ENCODE measurements at places on chromosomes 7 and 10. TPM values are rescaled to one million over a fixed set of nuclear protein-coding genes. Genes with fewer than 3 reads are reported as not detected.

The NIPSNAP2 gene
- total RNA-seq, result 51.5 TPM

DNA sequence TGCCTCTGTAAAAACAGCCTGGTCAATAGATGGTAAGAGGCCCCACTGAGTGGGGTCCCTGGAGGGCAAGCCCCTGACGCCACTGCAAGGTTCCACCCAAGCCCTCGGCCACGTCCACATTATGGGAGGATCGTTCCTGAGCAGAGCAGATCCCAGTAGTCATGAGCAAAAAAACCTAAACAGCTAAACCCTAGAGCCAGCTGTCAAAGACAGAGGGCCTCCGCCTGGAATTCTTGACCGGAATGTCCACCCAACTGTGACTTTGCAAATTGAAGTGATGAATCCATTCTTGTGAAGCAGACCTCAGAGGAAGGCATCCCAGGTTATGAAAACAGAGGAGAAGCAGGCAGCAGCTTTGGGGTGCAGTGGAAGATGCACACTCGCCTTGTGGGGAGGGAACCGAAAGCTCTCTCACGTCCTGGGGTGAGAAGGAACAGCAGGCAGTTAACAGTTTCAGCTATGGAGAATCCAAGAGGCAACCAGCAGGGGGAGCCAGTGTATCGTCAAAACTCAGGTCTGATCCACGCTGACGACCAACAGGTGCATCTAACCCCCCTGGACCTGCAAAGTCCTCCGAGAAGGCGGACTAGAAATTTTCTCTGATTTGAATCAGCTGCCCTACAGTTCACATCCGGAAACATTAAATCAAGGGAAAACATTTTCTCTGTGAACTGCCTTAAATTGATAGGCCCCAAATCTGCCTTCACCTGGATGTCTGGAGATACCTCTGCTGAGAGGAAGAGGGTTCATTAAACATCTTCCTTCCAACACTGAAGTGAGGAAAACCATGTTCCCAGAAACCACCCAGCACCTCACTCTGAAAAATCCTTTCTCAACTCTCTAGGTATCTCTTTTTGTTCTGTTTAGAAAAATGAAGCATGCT is 139.1 kb upstream of the PFKP start:
- no peak overlapping the region for H3K27ac ChIP-seq
- H3K4me3 ChIP-seq, result no peak overlapping the region
- no peaks in the 10 kb centered on the region for H3K4me1 ChIP-seq
- H3K27me3 ChIP-seq, result no peaks in the 10 kb centered on the region
- no peaks in the 10 kb centered on the region for H3K36me3 ChIP-seq

- no peak overlapping the region for H3K27ac ChIP-seq
- H3K27me3 ChIP-seq, result no peaks in the 10 kb centered on the region
- peaks cover 28% of the 10 kb centered on the region for H3K4me1 ChIP-seq
- H3K36me3 ChIP-seq, result no peaks in the 10 kb centered on the region
- no peak overlapping the region for H3K4me3 ChIP-seq
Observed at GRCh38 chr10:124074501-124075109, 18.8 kb downstream of the CHST15 start.

DNA sequence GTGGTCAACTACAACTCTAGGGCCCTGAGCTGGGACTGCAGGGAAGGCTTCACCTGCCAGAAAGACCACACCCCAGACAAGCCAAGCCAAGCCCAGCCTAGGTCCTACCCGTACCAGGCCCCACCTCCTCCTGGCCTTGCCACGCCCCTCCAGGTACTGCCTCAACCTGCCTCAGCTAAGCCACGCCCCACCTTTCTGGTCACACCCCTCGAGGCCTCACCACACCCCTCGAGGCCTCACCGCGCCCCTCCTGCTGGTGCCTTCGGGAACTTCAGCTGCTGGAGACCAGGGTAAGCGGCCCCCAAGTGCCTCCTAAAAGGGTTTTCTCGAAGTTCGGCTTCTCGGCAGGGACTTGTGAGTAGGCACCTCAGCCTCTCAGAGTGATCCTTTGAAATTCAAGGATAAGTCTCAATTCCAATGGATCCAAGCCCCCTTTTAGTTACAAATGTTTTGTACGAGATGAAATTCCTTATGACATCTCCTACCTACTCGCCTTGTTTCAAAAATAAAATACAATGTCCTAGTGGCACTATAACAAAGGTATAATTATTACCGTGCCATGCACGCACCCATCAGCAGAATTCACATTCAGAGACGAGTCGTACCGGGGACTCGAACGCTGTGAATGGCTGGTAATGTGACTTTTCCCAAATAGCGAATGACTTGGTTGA is 171.2 kb downstream of the ARHGAP21 start:
- no peak overlapping the region for H3K27ac ChIP-seq
- no peaks in the 10 kb centered on the region for H3K36me3 ChIP-seq
- DNase-seq, result no peak
- no peak overlapping the region for H3K4me3 ChIP-seq

- H3K4me1 ChIP-seq, result no peaks in the 10 kb centered on the region
- no peak for DNase-seq
- no peaks in the 10 kb centered on the region for H3K36me3 ChIP-seq
Observed at GRCh38 chr7:105480931-105481330, 41.1 kb downstream of the PUS7 start.

The WDFY4 gene
- 4.2 TPM for total RNA-seq

DNA sequence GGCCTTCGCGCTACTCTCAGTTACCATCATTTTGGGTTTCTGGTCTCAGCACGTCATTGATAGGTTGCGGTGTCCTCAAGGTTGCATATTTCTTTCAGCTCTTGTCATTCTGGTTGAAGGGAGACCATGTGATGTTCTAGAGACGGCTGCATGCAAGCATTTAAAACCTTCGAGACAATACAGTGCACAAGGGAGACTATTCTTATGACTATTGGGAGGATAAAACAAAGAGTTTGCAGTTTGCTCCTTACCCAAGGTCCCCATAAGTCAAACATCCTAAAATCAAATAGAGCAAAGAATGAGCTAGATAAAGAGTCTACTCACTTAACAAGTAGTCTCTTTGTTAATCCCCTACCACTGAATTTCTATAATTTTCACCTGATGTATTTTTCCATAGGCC is 39.1 kb downstream of the NPVF start:
- H3K27me3 ChIP-seq, result no peaks in the 10 kb centered on the region
- H3K36me3 ChIP-seq, result no peaks in the 10 kb centered on the region
- H3K4me3 ChIP-seq, result no peak overlapping the region

The CYP2C19 gene
- total RNA-seq, result not detected

DNA sequence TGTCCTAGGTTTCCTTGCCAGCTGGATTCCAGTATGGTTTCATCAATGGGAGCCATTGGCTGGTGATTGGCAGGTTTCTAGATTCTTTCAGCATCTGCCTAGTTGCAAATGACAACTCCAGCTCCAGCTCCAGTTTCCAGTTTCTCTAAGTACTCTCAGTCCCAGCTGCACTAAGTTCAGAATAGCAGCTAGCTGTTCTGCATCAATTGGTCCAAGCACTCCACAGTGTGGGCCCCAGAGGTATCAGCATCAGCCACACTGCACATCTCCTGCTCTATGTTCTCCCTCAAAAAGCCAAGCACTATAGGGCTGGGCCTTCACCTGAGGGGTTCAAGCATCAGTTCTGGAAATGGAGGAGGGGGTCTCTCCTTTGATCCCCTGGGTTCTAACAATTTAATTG is 143.4 kb downstream of the VPS50 start:
- H3K27ac ChIP-seq, result no peak overlapping the region
- H3K4me3 ChIP-seq, result no peak overlapping the region
- no peaks in the 10 kb centered on the region for H3K36me3 ChIP-seq
- H3K27me3 ChIP-seq, result no peaks in the 10 kb centered on the region
- DNase-seq, result no peak
- no peaks in the 10 kb centered on the region for H3K4me1 ChIP-seq

The ADIRF gene
- 417 TPM for total RNA-seq

- H3K4me1 ChIP-seq, result no peaks in the 10 kb centered on the region
- no peaks in the 10 kb centered on the region for H3K27me3 ChIP-seq
- H3K27ac ChIP-seq, result no peak overlapping the region
- no peak for DNase-seq
- H3K4me3 ChIP-seq, result no peak overlapping the region
Observed at GRCh38 chr10:121088524-121088923, 237.4 kb downstream of the WDR11 start.

- H3K4me1 ChIP-seq, result no peaks in the 10 kb centered on the region
- no peak overlapping the region for H3K4me3 ChIP-seq
- no peak overlapping the region for H3K27ac ChIP-seq
- no peaks in the 10 kb centered on the region for H3K27me3 ChIP-seq
Observed at GRCh38 chr7:116687801-116688201, 15.8 kb downstream of the MET start.

- H3K27me3 ChIP-seq, result no peaks in the 10 kb centered on the region
- H3K4me1 ChIP-seq, result no peaks in the 10 kb centered on the region
- DNase-seq, result no peak
- H3K27ac ChIP-seq, result no peak overlapping the region
Observed at GRCh38 chr7:45048748-45049147, 40.0 kb downstream of the NACAD start.

DNA sequence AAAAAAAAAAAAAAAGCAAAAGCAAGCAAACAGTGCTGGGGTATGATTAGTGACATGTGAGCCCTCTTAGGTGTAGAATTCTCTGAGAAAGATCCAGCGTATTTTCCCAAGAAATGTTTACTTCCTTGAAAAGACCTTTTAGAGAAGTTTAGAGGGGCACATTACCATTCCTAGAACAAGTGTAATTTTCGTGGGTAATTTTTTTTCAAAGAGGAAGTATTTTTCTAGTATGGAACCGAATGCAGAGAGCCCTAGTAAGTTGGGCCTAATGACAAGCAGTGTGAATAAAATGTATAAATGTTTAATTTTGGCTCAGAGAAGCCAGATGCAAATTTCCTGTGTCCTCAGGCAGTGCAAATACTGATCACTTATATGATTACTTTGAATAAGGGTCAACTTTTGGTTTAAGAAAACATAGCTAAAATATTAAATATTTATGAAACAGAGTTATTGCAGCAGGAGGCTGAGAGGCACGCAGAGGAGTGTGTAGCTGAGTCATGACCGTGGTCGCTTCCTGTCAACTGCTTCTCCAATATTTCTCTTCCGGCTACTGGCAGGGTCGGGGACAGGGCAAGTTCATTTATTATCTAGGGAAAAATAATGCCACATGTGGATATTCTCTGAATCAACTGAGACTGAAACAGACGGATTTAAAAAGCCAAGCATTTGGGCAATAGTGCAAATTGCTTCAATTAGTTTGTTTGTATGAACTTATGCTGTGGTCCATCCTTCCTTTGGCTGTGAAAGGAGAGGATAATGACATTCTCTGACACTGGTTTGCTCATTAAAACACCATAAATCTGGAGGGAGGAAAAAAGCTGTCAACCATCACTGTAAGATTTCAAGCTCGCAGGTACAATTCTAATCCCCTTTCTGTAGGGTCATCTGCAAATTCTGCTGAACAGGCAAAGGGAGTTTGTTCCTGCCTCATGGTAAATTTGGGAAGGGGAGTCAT is 495.2 kb downstream of the GLRX3 start:
- H3K27me3 ChIP-seq, result no peaks in the 10 kb centered on the region
- no peaks in the 10 kb centered on the region for H3K4me1 ChIP-seq
- no peak for DNase-seq

GRCh38 chr7:81685270-81685868 is 84.5 kb downstream of the HGF start:
- H3K4me1 ChIP-seq, result no peaks in the 10 kb centered on the region
- H3K27me3 ChIP-seq, result no peaks in the 10 kb centered on the region
- no peaks in the 10 kb centered on the region for H3K36me3 ChIP-seq
- no peak for DNase-seq
- H3K27ac ChIP-seq, result no peak overlapping the region

DNA sequence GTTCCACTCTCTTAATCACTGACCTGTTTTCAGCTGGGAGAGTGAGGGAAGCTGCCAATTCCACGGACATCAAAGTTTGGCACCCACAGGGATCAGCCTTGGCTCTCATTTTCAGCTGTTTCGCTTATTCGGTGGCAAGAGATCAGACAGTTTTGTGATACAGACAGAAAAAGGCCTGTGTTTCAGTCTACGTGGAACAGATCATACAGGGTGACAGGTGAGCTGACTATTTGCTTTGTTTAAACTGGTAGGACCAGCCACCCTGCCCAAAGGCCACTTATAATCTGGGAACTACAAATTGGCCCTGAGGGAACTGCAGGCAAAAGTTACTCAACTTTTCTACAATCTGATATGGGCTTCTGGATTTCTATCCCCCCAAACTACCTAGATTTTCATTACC is 128.6 kb downstream of the ZNF467 start:
- no peak overlapping the region for H3K4me3 ChIP-seq
- DNase-seq, result no peak
- no peak overlapping the region for H3K27ac ChIP-seq
- H3K27me3 ChIP-seq, result no peaks in the 10 kb centered on the region
- H3K36me3 ChIP-seq, result no peaks in the 10 kb centered on the region

GRCh38 chr7:38054199-38054598 is 123.8 kb upstream of the STARD3NL start:
- no peaks in the 10 kb centered on the region for H3K36me3 ChIP-seq
- DNase-seq, result no peak
- H3K4me1 ChIP-seq, result peaks cover 2% of the 10 kb centered on the region
- H3K27me3 ChIP-seq, result no peaks in the 10 kb centered on the region
- H3K27ac ChIP-seq, result no peak overlapping the region

The NKX2-3 gene
- not detected for total RNA-seq

DNA sequence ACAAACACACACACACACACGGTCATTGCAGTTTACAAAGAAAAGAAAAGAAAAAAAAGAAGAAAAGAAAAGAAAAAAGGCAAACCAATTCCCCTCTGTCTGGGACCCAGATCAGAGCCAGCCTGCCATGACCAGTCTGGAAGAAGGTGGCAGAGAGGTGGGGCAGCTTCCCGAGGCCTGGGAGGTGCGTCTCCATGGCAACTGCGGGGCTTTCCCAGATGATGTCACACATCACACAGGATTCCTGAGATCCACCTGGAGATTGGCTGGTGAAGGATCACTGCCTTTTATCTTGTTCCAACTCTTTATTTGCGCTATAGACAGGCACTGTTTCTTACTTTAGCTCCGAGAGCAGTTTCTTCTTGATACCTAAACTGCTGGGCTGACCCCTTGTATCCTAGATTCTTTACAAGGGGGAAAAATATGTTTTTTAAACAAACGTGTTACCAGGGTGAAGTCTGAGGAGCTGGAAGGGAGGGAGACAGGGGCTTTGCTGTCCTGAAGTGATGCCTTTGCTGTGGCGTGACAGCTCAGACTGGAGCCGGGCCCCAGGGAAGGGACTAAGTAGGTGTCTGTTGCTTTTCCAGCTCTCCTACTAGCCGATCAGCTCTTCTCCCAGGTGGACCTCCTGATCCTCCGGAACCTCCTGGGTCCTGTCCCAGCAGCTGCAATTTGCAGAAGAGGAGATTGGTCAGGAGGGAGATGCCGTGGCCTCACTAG is 298.5 kb downstream of the KLF6 start:
- no peaks in the 10 kb centered on the region for H3K36me3 ChIP-seq
- H3K27me3 ChIP-seq, result no peaks in the 10 kb centered on the region
- no peak overlapping the region for H3K27ac ChIP-seq
- H3K4me1 ChIP-seq, result peaks cover 4% of the 10 kb centered on the region
- H3K4me3 ChIP-seq, result no peak overlapping the region

GRCh38 chr7:124269774-124270173 is 236.9 kb upstream of the TMEM229A start:
- H3K27me3 ChIP-seq, result no peaks in the 10 kb centered on the region
- H3K4me1 ChIP-seq, result no peaks in the 10 kb centered on the region
- DNase-seq, result no peak
- H3K27ac ChIP-seq, result no peak overlapping the region
- no peak overlapping the region for H3K4me3 ChIP-seq
- no peaks in the 10 kb centered on the region for H3K36me3 ChIP-seq

All from ovary (tissue), 10 donors.